Astrocyte of the spinal cord (primary cell): ENCODE measurements at places on chromosomes 2 and 18.
A peak's percentile ranks its signal among the peaks of the same experiment; 100 is the strongest.

- DNase-seq = no peak
These were observed 126.4 kb upstream of the TLK1 start for GRCh38 chr2:171287036-171287571.

GRCh38 chr2:65161551-65162100 is 31.7 kb upstream of the RAB1A start:
- DNase-seq = no peak

GRCh38 chr2:229130522-229130921 is 140.6 kb downstream of the PID1 start:
- no peak for DNase-seq

DNA sequence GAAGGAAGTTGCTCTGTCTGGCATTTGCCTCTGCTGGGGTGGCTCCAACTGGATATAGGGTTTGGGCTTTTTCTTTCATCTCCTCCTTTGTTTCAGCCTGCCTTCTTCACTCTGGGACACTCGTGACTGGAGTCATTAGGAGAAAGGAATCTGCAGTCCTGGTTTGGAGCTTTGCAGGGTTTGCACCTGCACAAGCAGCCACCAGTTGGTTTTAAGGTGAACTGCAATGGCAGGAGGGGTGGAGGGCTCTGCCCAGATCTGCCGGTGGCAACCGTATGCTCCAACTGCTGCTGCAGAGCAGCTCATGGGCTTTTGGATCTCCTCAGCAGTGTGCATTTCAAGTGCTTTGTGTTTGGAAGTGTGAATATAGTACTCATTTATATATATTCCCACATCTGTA is 131.3 kb upstream of the MGAT5 start:
- DNase-seq = no peak

- no peak for DNase-seq
These were observed 836 bp downstream of the STK11IP start for GRCh38 chr2:219598308-219599078.

DNA sequence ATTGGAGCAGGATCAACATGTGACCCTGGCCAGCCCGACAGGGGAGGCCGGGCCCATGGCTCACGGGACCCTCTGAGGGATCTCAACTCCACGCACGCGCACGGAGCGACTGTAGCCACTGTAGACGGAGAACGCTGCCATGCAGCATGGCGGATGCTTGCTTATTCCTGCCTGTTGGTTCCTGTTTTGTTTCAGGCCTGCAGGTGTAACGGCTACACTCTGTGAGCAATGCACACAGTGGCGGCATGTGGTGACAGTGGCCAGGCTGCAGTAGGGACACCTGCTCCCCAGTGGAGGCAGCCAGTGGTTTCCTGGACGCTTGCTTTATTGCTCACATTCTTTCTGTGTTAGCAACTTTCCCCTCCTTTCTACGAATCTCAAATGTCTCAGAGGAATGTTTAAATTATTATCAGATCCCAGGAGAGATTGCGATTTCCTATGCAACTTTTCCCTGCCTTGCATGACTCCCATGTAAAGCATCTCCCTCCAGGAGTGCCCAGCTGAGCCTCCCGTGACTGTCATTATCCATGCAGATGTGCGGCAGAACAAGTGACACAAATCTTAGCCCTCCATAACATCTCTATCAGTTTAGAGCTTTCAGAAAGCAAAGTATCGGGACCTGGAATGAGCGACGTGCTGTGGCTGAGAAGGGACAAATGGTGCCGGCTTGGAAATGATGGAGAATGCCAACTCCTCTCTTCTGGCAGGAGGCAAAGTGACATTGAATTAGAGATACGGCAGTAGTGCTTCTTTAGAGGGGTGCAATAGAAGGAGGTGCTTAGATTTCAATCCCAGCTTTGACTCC is 209.7 kb downstream of the ASB1 start:
- DNase-seq = peak; percentile 15

GRCh38 chr2:176088937-176089842 is 3.3 kb upstream of the HOXD13 start:
- no peak for DNase-seq

GRCh38 chr2:162025121-162025911 is 48.7 kb downstream of the DPP4 start:
- DNase-seq = peak; percentile 19

- DNase-seq = no peak
These were observed at the start of gene CYTIP for GRCh38 chr2:157443795-157444640. Gene CYTIP, minus strand, starts transcription at chr2:157444089. Its CDS starts 69 bp downstream, at chr2:157444020.

DNA sequence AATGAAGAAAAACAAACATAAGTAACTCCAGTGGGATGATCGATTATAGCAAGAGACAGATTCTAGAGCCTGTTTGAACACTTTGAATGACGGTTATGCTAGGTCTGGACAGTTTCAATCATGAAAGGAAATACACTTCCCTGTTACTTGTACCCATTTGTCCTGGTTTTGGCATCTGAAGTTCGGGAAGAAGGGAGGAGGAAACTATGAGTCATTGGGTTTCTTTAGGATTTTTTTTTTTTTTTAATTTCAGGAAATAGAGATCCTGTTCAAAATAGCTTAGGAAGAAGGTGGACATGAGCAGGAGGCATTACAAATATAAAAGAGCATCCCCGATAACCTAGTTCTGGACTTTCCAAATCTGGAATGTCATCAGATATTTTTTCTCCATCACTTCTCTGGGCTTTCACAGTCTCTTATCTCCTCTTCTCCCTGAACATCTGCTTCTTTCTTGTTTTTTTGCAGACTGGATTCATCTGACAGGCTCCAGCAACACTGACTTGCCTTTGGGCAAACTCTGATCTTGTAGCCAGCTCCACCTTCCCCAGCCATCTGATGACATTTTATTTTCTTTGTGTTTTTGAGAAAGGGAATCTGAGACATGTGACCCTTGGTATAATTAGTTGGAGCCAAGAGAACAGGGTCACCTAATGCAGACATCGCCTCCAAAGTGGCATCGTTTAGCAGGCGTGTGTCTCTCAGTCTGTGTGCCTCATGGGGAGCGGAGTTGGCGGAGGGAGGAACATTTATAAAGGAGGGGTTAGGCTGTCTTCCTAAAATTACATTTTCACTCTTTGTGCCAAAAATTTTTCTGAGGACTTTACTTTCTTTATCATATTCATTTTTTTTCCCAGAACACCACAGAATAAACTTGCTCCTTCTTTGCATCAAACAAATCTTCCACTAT is 195.3 kb upstream of the EPHA4 start:
- peak; percentile 9 for DNase-seq

GRCh38 chr18:676069-676468 is 18.6 kb downstream of the TYMS start:
- no peak for DNase-seq

DNA sequence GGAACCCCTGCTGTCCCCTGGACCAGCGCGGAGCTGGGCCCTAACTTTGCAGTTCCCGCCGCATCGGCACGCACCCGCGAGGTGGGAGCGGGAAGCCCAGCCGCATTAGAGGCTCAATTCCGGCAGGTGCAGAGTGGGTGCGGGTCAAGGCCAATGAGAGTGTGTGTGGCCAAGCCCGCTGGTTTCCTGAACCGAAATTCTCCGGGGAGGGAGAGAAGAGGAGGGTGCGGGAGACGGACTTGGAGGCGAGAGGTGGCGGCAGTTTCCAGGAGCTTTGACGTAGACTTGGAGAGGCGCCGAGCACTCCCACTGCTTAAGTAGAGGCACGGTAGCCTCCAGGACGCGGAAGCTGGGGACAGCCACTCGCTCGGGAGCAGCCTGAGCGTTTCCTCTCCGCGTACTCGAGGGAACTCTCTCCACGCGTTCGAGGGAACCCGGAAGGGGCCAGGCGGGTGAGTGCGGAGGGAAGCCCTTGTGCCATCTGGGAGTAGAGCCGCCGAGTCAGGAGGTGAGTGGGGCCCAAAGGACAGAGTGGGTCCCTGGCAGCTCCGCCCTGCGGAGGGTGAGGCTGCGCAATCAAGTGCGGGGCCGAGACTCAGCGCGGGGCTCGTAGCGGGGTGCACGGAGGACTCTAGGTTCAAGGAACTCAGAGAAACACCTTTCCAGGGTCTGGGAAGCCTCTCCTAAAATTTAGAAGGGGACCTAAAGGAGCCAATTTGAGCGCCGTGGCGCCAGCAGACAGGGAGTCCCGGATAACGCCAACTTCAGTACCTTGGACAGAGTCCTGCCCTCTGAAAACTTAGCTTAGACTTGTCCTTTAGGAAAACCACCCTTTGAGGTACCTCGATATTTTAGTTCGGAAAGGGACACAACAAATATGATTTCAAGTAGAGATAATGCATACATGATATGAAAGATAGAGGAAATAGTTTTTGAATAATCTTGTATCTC is at the start of gene FAM237A:
Gene FAM237A, plus strand, starts transcription at position 413 of the 951 bp plus-strand sequence. CDS start 1,750 bp downstream, outside the sequence.
- DNase-seq = peak; percentile 72

DNA sequence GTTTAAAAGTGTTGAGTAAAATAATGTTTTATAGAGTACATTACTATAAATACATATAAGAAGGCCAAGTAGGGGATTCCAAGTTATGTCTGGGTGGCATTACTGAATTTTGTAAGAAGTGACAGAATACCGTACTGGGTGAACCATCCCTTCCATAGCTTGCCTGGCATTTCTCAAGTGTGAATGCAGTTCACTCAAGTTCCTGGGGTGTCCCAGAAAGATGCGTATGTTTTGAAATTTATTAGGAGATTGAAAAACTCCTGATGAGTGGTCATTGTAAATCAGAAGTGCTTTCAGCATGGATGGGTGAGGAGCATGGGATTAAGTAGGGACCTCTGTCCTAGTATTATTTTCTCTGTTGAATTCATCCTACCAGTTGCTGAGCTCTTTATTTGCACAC is 103.2 kb downstream of the VAPA start:
- DNase-seq = no peak

DNA sequence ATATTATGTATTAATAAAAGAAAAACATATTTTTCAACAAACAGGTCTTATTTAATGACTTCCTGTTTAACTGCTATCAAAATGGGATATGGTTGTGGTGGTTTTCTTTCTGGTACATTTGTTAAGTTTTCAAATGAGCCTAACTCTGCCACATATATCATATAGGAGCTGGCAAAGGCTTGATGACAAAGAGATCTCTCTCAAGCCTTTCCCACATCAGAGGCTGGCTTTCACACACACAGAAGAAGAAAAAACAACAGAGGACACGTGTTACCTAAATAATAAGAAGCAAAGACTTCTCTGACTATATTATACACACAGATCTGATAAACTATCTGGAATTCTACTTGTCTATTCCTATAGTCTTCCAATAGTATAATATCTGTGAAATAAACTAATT is 46.1 kb downstream of the CFAP36 start:
- DNase-seq = no peak

GRCh38 chr18:45962461-45962860 is 4.7 kb downstream of the EPG5 start:
- DNase-seq = peak; percentile 70

DNA sequence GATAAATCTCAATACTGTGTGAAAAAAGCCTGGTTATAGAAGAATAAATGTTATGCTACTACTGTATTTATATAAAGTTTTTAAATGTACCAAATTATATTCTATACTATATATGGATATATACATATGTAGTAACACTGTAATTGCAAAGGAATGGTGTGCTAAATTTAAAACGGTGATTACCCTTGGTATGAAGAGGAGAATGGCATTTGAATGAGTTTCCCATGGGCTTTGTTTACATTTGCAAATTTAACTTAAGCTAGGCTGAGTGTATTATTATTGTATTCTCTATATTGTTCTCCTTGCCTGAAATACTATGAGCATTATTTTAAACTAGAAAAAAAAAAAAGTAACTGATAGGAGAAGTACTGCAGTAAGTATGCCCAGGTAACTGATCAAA is 4.7 kb upstream of the SP3 start:
- DNase-seq = no peak

GRCh38 chr2:99974682-99975375 is 167.6 kb downstream of the AFF3 start:
- DNase-seq = no peak
